ENCODE measurements at places on chromosomes 2 and 18.

DNA sequence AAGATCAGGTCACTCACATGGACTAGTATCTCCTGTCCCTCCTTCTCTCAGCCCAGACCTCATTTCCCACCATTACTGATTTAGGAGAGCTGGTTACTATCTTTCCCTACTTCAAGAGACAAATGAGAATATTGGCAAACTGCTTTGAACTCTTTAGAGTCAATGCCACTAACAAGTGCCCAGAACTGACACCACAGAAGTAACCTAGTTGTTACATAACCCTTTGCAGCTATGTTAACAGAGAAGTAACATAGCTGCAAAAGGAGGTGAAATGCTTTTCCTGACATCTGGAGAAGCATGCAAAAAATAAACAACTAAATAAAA, 30.0 kb downstream of the TGFA start:
- DNase-seq: no peak

GRCh38 chr2:95185197-95185596, 19.6 kb downstream of the ZNF2 start:
- DNase-seq: no peak

DNA sequence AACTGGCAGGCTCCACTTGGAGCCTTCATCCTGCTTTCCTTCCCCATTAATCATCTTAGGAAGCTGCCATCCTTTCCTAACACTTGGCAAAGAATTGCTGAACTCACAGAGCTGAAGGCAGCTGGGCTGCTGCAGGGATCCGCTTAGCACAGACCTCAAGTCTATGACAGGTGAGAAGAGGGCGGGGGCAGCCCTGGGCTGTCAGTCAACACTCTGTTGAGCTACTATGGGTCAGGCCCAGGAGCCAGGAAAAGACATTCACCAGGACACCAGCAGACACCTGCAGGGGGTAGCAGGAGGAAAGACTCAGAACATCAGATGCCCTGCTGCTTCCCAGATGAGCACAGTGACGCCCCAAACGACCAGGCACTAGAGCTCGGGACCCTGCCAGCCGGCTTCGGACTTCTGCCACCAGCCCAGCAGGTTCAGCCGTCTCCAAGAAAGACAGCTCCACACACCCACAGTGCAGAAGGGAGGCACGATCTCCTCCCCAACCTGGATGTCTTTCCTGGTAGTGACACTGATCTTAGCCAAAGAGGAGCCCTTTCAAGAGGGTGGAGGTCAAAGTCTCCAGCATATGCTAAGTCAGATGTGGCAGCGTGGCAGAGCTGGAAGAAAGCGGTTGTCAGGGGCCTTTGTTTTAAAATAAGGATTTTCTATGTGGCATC, 55.2 kb downstream of the SNORC start:
- no peak for DNase-seq

GRCh38 chr2:239791526-239792404, 233.4 kb downstream of the NDUFA10 start:
- DNase-seq: no peak

Measured in NCI-H1694 treated with DMSO at 0.1 percent for 48 hours (cell line).